NCI-H1048 (cell line): ENCODE measurements at places on chromosomes 13 and 19.
A peak's percentile ranks its signal among the peaks of the same experiment; 100 is the strongest.

GRCh38 chr13:31320946-31321345, 121.2 kb downstream of the B3GLCT start:
- no peak for DNase-seq

DNA sequence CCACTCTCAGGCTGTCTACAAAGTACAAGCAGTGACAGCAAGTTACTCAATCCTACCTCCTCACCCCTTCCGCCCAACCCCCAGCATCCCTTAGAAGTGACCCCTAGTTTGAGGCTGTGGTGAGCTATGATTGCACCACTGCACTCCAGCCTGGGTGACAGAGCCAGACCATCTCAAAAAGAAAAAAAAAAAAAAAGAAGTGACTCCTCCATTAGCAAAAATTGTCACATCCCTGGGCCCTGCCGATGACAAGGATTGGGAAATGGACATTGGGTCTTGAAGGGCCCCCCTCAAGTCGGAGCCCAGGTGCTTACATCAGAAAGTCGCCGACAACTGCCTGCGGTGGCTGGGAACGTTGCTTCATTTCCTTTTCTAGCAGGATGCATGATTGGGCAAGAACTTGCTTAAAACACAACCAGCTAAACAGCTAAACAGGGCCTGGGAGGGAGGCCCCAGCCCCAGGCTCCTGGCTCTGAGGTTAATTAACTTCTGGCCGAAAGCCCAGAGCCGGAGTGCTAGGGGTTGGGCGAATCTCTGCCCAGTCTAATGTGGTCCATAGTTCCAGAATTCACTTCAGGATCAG, 15.3 kb downstream of the RAB3D start:
- no peak for DNase-seq

DNA sequence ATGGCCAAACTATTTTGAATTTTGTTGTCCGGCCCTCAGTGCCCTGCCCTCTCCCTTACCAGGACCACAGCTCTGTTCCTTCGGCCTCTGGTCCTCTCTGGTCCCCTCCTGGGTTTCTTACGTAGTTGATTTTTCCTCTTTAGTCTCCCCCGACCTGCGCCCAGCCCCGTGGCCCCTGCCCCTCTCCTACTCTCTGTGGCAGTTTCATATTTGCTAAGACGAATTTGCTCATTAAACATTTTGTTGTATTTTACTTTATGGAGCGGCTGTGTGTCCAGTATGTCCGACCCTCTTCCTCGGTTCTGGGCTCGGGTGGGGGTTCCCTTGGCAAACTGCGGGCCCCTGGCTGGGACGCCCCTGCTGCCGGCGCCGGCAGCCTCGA, 576 bp upstream of the EPN1 start:
- no peak for DNase-seq

DNA sequence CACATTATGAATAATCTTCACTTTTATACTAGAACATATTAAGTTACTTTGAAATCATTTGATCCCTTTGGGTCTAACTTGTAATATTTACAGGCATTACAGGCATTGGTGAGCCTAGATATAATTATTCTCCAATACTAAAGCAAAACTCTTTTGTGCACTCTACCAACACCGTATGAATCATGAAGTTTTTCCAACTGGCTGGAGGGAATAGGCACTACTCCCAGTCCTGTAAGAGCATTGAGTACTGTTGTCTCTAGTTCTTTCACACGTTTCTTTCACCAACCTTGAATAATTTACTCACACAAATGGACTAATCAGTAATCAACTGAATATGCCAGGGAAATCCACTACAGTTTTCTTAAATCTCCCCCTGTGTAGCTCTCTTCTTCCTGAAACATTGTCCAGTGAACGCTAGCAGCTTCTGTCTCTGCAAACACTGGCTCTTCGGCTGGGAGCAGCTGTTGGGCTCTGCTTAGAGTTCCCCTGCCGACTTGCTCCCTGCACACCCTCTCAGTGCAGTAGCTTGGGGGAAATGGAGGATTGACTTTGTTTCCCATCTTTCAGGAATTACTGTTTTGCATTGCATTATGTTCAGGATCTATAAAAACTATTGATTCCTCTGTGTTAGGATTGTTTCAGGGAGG, 476.7 kb downstream of the RFC3 start:
- DNase-seq, result no peak

- DNase-seq, result no peak
Measured at GRCh38 chr19:1435378-1435989, 2.7 kb upstream of the RPS15 start.

DNA sequence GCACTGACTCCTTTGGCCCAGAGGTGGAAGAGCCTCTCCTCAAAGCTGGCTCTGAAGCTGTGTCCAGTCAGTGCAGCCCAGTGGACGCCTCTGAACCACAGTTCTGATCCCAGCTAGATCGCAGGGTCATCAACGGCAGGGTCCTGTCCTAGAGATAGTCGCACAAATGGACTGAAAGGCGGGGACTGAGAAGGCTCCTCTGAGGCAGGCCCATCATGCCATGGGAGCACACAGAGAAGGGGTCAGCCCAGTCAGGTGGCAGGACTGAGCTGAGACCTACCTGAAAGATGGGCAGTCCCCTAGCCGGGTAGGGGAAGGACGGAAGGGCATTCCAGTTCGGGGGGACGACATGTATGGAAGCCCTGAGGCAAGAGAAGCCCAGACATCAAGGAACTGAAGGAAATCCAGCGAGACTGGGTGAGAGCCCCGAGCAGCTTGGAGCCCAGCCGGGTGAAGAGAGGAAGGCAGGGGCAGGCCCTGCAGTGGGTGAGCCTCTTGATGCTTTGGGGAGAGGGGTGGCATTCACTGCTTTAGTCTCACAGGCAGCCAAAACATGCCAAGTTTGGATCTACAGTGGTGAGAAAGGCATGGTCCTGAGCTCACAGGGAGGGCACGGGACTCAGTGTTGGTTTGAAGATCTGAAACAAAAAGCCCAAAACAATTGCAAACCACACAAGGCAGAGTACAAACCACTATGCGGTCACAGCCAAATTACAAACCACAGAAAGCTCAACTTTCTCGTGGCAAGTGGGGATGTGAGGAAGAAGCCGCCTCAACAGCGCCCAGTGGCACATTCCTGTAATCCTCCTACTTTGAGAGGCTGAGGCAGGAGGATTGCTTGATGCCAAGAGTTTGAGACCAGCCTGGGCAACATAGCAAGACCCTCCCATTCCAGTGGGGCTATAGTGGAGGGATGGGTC, 10.0 kb downstream of the CALM3 start:
- no peak for DNase-seq

GRCh38 chr13:69980799-69981198, 126.8 kb upstream of the ATXN8OS start:
- DNase-seq, result no peak

DNA sequence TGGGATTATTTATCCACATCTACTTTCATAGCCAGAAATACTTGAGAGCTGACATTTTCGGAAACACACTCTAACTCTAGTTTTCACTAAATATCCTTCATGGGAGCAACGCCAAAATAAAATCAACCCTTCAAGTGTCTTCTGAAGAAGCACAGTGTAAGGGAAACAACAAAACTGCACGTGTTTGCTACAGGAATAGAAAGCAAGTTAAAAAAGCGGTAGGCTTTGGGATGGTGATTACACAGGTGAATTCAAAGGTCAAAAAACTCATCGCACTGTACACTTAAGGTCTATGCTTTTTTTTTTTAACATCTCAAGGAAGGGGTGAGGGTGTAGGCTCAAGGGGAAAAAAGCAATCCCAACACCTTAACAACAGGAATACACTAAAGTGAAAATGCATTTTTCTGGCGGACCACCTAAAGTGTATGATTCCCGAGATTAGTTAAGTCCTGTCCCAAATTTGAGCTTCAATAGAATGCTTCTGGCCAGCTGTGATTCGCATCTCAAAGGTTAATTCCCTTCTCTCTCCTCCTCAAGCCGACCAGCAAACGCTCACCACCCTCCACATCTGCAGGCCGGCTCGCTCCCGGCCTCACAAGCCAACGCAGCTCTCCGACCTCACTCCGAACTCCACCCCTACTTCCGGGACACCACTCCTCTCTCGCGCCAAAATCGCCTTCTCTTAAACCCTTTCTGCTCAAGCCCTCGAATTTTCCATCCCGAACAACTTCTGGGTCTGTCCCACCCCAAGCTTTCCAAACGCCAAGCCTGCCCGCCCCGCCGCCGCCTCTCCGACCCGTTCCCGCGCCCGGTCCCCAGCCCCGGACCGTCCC, 1.1 kb downstream of the ARGLU1 start:
- peak; percentile 15 for DNase-seq

DNA sequence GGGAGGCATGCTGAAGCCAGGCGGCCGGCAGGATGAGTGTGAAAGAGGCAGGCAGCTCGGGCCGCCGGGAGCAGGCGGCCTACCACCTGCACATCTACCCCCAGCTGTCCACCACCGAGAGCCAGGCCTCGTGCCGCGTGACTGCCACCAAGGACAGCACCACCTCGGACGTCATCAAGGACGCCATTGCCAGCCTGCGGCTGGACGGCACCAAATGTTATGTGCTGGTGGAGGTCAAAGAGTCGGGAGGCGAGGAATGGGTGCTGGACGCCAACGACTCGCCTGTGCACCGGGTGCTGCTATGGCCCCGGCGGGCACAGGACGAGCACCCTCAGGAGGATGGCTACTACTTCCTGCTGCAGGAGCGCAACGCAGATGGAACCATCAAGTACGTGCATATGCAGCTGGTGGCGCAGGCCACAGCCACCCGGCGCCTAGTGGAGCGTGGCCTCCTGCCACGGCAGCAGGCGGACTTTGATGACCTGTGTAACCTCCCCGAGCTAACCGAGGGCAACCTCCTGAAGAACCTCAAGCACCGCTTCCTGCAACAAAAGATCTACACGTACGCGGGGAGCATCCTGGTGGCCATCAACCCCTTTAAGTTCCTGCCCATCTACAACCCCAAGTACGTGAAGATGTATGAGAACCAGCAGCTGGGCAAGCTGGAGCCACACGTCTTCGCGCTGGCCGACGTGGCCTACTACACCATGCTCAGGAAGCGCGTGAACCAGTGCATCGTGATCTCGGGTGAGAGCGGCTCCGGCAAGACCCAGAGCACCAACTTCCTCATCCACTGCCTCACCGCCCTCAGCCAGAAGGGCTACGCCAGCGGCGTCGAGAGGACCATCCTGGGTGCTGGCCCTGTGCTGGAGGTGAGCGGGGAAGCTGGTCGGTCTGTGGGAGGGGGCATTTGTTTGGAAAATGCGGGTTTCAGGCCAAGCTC, 26.4 kb downstream of the MYO9B start:
- DNase-seq, result no peak

GRCh38 chr19:11580116-11580515, 2.7 kb upstream of the ACP5 start:
- no peak for DNase-seq

DNA sequence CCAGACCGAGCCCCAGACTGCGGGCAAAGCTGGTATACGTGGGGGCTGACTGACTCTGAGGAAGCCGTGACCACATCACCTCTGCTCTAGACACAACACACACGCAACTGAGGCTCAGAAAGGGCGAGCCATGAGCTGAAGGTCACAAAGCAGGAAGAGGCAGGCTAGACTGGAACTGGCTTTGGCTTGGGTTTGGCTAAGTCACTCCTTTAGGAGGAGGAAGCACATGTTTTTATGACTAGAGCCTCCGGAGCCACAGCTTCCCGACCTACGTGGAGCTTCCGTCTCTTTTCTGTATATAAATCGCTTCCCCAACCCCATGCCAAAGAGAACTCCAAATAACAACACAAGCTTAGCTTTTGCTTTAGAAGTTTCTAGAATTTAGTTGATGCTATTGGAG, 48.0 kb downstream of the RFX2 start:
- no peak for DNase-seq

GRCh38 chr13:91647361-91647990, 249.1 kb downstream of the GPC5 start:
- DNase-seq, result no peak

DNA sequence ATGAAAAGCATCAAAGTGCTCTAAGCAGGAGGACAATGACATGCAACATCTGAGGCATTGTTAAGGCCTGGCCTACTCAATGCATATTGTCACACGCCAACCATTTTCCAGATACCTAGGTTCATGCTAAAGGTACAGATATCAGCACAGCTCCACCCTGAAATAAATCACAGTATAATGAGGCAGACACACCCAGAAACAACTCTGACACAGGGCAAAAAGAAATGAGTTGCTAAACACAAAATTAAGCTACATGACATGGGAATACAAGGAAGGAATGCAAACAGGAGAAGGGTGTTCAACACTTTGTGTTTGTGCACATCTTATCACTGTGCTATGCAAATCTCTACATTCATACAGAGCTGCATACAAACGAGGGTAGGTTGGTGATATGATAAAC, 86.5 kb downstream of the EPSTI1 start:
- DNase-seq, result no peak

GRCh38 chr13:110706570-110707372, 855 bp upstream of the CARS2 start:
- no peak for DNase-seq

GRCh38 chr13:94607939-94608338, 6.3 kb downstream of the GPR180 start:
- DNase-seq, result no peak

- no peak for DNase-seq
Measured at GRCh38 chr13:73466561-73466960, 407.8 kb downstream of the KLF5 start.

GRCh38 chr13:110869231-110869804, 45.6 kb downstream of the ANKRD10 start:
- DNase-seq, result no peak

- DNase-seq, result no peak
Measured at GRCh38 chr13:108897955-108898354, 268.5 kb downstream of the MYO16 start.
